ENCODE measurements at places on chromosomes 1 and 21.

- DNase-seq, result no peak
These were observed 1064.9 kb downstream of the TTLL7 start for GRCh38 chr1:82934074-82934473.

GRCh38 chr1:218336328-218336727 is 8.8 kb upstream of the TGFB2 start:
- no peak for DNase-seq

DNA sequence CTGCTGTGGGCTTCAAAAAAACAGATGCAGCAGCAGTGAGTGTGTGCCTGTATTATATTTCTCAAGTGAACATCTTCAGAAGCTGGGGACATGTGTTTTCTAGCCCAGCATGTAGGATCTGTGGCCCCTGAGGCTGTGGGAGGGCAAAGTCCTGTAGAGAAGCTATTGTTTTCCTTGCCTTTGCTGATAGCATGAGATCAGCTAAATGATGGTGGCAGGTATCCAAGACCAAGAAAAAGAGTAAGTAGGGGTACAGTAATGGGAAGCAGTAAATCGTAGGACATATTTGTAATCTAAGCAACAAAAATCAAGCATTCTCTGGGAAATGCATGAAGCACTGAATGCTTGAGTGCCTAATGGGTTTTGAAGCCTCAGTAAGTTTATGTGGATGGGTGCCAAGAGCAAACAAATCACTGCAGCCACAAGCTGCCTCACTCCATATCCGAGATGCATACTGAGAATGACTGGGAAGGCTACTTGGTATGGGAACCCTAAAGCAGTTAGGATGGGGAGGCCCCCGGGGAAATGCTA is 98.3 kb downstream of the CD58 start:
- DNase-seq, result no peak

DNA sequence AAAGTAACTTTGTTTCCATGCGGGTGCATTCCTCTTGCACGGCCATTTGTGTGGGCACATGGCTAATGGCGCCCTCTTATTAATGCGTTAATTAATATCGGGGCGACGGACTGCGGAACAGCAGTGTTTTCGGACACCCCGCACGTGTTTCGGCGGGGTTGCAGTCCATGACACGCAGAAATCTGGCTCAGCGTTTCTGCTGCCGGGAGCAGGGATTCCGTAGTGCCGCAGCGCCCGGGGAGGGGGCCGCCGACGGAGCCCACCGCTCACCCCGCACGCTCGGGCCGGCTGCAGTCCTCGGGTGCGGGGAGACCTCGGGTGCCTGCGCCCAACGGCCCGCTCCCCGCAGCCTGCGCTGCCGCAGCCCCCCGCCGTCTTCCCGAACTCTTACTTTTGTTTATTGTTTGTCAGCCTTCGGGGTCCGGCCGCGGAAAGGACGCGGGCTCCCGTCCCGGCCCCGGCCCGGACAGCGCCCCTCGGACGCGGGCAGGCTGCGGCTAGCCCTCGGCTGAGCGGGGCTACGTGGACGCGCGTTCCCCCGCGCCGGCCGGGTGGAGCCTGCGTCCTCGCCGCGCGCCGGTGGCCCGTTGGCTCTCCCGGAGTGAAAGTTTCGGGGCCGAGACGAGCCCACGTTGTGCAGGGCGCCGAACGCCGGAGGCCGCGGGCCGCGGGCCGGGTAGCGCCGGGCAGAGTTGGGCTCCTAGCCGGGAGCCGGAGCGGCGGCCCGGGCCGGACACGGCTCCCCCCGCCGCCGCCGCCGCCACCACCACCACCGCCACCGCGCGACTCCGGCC is 849 bp downstream of the NFIA start:
- DNase-seq, result no peak

DNA sequence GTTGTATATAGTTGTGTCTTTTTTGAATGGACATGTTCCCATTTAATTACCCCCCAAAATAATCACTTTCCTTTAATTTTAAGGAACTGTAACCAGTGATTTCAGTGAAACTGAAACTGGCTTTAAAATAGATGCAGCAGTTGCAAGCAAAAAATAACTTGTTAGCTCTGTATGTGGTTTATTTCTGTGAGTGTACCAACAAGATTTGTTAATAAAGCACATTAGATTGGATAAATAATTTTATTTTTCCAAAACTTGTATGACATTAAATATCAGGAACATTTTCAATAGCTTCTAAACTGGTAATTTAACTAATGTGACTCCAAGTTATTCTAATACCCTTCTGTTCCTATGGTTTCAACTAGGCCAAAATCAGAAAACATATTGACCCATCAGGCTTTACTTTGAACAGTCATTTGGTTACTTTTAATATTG is 184.3 kb upstream of the CACYBP start:
- no peak for DNase-seq

GRCh38 chr1:26999440-26999987 is 6.0 kb downstream of the TRNP1 start:
- DNase-seq, result no peak

DNA sequence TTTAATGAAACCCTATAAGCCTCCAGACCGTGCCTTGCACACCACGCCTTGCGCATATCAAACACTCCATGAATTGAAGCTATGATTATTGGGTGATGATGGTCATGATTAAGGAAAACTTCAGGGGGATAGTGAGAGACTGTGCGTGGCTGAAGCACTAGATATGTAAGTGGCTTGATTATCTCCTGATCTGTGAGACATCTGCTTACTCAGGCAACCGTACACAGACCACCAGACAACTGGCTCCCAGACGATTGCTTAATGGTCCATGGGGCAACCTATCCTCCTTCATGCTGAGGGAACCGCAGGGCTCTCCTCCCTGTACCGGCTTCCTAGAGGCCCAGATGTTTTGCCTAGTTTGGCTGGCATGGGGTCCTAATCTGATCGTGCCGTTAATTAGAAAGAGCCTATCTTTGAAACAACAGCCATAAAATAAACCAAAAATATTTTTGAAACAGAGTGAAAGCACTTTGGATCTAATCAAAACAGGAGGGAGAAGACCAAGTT is 51.6 kb downstream of the IRF2BP2 start:
- DNase-seq, result no peak

DNA sequence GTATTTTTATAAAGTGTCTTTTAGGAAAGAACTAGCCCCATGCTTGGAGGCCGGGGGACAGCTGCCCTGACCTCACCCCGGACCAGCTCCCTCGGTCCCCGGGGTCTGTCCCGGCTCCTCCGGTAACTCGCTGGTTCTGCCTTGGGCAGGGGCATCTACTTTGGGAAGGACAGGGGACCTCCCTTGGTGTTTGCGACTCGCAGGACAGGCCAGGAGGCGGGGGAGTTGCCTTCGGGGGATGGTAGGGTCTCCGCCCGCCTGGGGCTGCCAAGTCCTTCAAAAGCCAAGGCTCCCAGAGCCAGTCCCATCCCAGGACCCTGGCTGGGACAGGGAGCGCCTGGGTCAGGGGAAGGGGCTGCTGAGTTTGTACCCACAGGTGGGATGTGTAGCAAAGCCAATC is 157.9 kb downstream of the PEX14 start:
- DNase-seq, result no peak

GRCh38 chr1:98344731-98345130 is 316.8 kb upstream of the SNX7 start:
- DNase-seq, result no peak

GRCh38 chr1:64745181-64745985 is 508 bp downstream of the RAVER2 start:
- DNase-seq, result no peak

DNA sequence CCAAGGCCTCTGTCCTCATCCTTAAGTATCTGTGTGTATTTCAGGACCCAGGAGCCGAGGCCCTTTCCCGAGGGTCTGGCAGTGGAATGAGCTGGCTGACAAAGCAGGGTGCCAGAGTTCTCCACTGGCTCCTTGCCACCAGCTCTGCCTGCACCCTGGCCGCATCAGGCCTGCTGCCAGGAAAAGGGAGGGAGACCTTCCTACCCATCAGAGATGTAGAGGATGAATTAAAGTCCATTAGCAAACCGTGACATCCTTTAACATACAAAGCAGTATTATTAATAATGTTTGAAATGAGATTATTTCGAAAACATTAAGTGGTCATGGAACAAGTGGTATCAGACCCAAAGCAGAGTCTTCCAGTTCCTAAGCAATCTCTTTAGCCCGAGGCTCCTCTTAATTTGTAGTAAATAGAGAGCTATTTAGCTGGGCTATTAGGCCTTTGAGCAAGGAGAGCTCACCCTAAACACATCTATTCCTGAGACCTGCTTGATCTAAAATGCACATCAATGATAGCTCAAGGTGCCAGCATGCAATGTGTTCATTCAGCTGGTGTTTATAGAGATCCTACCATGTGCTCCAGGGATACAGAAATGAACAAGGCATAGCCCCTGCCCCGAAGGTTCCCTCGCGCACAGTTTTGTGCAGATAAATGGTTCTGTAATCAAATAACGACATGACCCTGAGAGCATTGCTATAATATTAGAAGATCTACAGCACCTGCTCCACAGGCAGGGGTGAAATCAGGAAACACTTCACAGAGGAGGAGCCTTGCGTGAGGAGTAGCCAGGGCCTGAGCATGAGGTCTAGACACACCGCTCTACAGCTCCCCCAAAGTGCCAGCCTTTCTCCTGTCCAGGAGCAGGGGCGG is 44.0 kb downstream of the FAM163A start:
- DNase-seq, result no peak

GRCh38 chr1:69533343-69533742 is 34.4 kb upstream of the LRRC7 start:
- DNase-seq, result no peak

- no peak for DNase-seq
These were observed 4.1 kb downstream of the PYCR2 start for GRCh38 chr1:225919906-225920305.

GRCh38 chr21:41451753-41452676 is 26.0 kb downstream of the MX1 start:
- DNase-seq, result no peak

DNA sequence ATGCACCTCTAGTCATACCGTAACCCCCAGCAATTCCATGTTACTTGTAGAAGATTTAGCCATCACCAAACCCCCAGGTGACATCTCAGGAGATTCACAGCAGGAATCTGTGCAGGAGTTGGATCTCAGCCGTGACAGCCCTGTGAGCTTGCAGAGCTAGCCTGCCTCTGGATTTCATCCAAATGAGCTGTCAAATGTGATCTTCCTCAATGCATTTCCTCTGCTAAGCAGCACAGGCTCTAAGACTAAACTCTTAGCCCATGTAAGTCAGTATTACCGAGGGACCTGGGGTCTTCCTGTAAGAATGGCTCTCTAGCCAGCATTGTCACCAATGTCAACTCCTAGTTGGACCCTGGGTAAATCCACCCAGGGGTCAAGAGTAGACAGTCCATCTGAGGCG is 41.7 kb downstream of the UMODL1 start:
- no peak for DNase-seq

GRCh38 chr1:31503570-31503969 is 72.7 kb upstream of the TINAGL1 start:
- DNase-seq, result no peak

GRCh38 chr1:109466452-109467300 is at the start of gene SYPL2:
SYPL2 (plus strand) TSS chr1:109466546; CDS start chr1:109466844, 298 bp downstream.
- DNase-seq, result no peak

DNA sequence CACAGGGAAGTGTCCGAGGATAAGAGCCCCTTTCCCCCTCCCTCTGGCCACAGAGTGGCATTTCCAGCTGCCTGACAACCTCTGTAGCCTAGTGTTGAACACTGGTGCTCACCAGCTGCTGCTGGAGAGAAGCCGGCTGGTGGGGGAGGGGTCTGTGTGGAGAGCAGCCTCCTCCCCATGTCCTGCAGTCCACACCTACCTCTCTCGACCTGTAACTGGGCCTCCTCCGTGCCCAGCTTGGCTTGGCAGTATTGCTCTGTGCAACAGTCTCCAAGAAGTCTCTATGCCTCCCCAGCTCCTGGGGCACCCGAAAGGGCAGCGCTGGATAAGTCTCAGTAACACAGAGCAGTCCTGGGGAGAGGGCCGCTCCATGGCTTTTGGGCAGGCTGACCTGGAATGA is 17.0 kb downstream of the PAPPA2 start:
- no peak for DNase-seq

- no peak for DNase-seq
These were observed 205.2 kb downstream of the GRIK3 start for GRCh38 chr1:36829066-36829465.

GRCh38 chr1:152182431-152182830 is 23.4 kb upstream of the RPTN start:
- no peak for DNase-seq

- no peak for DNase-seq
These were observed 295.9 kb downstream of the NTNG1 start for GRCh38 chr1:107436552-107437241.

- no peak for DNase-seq
These were observed 72.1 kb downstream of the GPR52 start for GRCh38 chr1:174519844-174520243.

- DNase-seq, result no peak
These were observed 5.0 kb upstream of the SRSF4 start for GRCh38 chr1:29186707-29187106.

GRCh38 chr1:213821175-213821942 is 166.4 kb upstream of the PROX1 start:
- no peak for DNase-seq

GRCh38 chr21:38544661-38545060 is 46.4 kb upstream of the ERG start:
- DNase-seq, result no peak

GRCh38 chr1:31700468-31701090 is 3.2 kb downstream of the COL16A1 start:
- no peak for DNase-seq

- no peak for DNase-seq
These were observed 339.6 kb downstream of the NUF2 start for GRCh38 chr1:163661391-163661790.
